Cardiac fibroblast (primary cell): ENCODE measurements at places on chromosomes 4 and X.

DNA sequence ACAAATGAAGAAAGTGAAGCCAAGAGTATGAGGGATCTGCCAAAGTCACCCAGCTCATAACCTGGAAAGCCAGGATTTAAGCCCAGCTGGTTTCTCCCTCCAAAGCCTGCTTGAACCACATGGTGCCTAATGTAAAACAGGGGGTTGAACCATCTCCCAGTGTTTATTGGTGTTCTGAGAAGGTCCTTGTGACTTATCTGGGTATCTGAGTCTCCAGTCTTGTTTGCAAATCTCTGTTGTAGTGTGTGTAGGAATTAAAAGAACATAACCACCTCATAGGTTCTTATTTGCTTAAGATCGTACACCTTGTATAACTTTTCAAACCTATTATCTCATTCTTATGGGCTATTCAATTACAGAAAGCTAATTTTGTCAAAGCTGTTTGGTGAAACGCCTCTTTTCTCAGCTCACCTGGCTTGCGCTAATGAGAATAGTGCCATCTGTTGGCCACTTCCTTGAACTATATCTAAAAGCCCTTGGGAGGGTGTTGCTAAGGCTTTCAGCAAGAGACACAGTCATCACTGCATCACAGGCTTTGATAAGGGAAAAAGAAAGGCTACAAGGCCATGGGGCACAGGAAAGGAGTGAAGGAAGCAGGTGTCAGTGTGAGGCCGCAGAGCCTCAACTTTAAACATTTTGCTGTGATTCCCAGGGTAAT lies 34.0 kb downstream of the ETDB start:
- DNase-seq = peak; percentile 71

DNA sequence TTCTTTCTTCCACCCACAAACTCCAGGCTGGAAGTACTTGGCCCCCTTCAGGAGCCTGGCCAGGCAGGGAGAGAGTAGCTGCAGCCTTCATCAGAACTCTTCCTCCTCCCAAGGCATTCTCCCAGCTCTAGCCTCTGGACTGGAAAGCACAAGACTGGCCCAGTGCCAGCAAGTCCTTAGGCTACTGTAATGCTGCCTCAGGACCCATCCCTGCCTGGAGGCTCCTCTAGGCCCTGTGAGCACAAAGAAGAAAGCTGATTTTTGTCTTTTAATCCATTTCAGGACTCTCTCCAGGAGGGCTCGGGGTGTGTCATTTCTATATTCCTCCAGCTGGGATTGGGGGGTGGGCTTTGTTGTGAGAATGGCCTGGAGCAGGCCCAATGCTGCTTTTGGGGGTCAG lies 10.8 kb downstream of the AWAT2 start:
- DNase-seq = no peak

DNA sequence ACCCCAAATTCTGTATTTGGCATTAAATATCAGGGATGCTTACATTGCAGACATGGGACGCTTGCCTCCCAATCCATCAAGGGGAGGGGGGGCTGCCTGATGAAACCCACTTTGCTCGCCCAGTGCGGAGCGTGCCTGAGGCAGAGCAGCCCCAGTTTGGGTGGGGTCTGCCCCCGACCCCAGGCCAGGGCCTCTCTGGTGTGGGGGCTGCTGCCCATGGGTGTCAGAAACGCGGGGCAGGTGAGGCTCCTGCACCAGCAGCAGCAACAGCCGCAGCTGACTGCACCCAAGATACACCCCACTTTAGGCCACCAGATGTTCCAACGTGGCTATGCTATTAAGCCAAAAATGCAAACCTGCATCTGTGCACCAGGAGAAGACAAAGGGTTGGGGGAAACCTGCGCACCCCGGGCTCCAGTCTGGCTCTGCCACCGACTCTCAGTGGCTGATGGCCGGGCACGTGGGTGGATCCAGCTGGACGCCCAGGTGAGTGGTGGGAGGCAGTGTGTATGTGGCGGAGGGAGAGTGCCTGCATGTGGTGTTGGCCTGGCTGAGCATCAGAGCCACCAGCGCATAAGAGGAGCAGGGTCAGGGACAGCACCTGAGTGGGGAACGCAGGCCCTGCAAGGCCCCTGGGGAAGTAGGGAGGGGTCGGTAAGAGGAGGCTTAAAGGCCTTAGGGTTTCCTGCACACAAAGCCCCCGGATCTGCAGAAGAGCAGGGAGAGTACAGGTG lies 86.2 kb downstream of the ABLIM2 start:
- DNase-seq = no peak

GRCh38 chr4:6555519-6555918 lies 19.5 kb upstream of the MAN2B2 start:
- DNase-seq = no peak

GRCh38 chr4:952881-953573 lies 20.3 kb downstream of the DGKQ start:
- DNase-seq = no peak

- no peak for DNase-seq
These were observed 28.0 kb downstream of the DKK2 start for GRCh38 chr4:107008115-107008514.

- DNase-seq = no peak
These were observed 23.4 kb upstream of the PLCXD1 start for GRCh38 chrX:257681-258289.

DNA sequence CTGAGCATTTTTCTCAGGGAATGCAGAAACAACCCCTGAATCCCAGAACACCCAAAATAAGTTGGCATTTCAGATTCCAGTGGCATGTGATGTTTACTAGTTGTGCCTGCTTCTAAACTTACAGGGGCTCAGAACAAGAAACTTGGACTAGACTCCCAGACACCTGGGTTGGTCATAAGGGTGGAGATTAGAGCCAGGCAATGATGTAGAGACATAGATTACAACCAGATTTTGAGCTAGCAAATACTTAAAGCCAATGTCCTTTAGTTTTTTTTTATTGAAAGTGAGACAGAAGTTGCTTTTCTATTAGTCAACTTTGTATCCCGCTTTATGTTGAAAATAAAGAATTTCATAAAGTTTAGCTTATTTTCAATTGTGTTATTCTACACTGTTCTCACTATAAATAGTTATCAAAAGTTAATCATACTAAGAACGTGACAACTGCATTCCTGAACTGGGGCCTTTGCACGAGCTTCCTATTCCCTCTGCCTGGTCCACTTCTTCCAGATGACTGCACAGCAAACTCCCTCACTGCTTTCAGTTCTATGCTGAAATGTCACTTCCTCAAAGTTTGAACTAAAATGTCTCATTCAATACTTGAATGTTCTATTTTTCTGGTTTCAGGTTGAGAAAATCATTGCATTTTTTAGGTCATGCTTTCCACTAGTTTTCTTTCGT lies 224.7 kb upstream of the PPP1R2C start:
- DNase-seq = no peak

- peak; percentile 26 for DNase-seq
These were observed 20.8 kb upstream of the AP1AR start for GRCh38 chr4:112210777-112211176.
